Nucleus accumbens (tissue), 56 donors: ENCODE measurements at places on chromosomes 6 and 20.

DNA sequence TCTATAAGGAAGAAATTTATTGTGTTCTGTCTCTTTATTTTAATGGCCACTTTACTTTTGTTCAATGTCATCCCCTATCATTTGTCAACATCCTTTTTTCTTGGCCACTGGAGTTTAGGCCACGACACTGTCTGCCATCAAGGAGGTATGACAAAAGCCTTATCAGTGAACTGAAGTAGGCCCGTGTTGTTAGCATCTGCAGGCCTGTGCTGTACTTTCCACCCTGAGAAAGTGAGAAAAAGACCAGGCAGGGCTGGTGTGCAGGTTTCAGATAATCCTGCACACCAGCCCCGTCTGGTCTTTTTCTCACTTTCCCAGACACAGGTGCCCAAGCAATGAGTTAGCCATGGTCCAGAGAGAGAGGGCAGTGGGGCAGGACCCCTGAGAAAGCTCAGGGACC lies 57.6 kb downstream of the GOPC start:
- no peak for DNase-seq

- DNase-seq: no peak
Observed at GRCh38 chr6:159267165-159267564, 98.0 kb downstream of the FNDC1 start.

- no peak for DNase-seq
Observed at GRCh38 chr6:127516662-127517273, 2.4 kb downstream of the MTCL3 start.

DNA sequence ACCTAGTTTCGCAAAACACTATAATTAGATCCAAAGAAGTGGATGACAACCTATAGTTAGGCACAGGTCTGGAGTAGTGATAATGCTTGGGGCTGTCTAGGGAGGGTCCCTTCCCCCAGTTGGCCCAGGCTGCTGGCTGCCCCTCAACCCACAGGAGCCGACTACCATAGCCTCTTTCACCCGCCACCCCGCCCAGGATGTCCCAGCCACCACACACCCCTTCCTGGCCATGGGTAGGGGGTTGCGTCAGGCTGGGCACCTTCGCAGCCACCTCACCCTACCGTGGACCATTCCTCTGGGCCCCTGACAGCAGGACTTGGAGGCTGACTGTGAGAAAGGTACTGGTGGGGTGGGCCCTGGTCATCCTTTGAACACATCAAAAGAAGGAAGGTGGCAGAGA lies 8.5 kb downstream of the TFEB start:
- DNase-seq: no peak

GRCh38 chr20:9059931-9060330 lies 9.0 kb upstream of the PLCB4 start:
- no peak for DNase-seq

DNA sequence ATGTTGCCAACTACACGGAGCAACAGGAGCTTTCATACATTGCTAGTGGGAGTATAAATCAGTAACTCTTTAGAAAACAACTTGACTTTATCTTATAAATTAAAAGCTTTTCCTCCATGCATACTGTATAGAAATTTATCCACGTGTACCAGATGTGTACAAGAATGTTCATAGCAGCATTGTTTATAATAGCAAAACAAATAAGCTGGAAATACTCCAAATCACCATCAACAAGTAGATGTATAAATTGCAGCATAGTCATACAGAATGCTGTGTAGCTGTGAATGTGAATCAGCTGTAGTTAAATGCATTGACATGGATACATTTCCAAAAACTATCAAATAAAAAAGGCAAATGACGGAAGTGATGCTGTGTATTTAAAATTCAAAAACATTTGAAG lies 6.0 kb downstream of the PSMF1 start:
- no peak for DNase-seq

GRCh38 chr6:99521633-99522151 lies 6.5 kb upstream of the USP45 start:
- no peak for DNase-seq

GRCh38 chr6:31399589-31400466 lies 3.6 kb upstream of the MICA start:
- DNase-seq: peak; percentile 63

GRCh38 chr6:47631269-47631772 lies 67.1 kb upstream of the ADGRF4 start:
- DNase-seq: peak; percentile 10

GRCh38 chr6:3137057-3137777 lies 18.7 kb downstream of the BPHL start:
- DNase-seq: no peak

GRCh38 chr20:14446446-14446845 lies 109.0 kb upstream of the FLRT3 start:
- DNase-seq: no peak

GRCh38 chr6:20279608-20280287 lies 67.5 kb upstream of the MBOAT1 start:
- DNase-seq: no peak

DNA sequence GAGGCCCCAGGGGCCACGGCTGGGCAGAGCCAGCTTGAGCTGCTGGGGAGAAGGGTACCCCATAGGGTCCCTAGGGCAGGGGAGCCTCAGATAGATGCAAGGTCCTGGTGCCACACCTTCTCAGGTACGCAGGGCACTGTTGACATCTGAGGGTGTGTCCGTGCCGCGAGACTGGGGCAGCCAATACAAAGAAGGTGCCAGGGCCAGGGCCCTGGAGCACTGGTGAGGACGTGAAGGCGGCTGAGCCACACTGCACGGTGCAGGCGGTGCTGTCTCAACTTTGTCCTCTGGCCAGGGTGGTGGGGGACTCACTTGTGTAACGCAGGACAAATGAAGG lies 649 bp upstream of the LRRC73 start:
- no peak for DNase-seq

- DNase-seq: no peak
Observed at GRCh38 chr20:24782801-24783630, 166.1 kb upstream of the CST7 start.

- no peak for DNase-seq
Observed at GRCh38 chr6:25219917-25220278, 59.3 kb upstream of the CARMIL1 start.

GRCh38 chr6:11398451-11399326 lies 138.9 kb upstream of the TMEM170B start:
- DNase-seq: no peak

GRCh38 chr6:39706819-39707335 lies 18.3 kb downstream of the KIF6 start:
- no peak for DNase-seq

- DNase-seq: no peak
Observed at GRCh38 chr6:39793516-39793915, 1.3 kb downstream of the DAAM2 start.

DNA sequence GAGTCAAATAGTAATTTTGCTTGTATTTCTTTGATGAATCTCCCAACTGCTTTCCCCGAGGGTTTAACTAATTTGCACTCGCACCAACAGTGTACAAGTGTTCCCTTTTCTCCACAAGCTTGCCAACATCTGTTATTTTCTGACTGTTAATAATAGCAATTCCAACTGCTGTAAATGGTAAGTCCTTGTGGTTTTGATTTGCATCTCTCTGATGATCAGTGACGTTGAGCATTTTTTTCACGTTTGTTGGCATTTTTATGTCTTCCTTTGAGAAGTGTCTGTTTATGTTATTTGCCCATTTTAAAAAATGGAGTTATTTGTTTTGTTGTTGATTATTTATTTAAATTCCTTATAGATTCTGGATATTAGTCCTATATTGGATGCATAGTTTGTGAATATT lies 399.8 kb upstream of the MAN1A1 start:
- no peak for DNase-seq

- peak; percentile 51 for DNase-seq
Observed at GRCh38 chr6:28943557-28944411, 20.0 kb upstream of the TRIM27 start.

DNA sequence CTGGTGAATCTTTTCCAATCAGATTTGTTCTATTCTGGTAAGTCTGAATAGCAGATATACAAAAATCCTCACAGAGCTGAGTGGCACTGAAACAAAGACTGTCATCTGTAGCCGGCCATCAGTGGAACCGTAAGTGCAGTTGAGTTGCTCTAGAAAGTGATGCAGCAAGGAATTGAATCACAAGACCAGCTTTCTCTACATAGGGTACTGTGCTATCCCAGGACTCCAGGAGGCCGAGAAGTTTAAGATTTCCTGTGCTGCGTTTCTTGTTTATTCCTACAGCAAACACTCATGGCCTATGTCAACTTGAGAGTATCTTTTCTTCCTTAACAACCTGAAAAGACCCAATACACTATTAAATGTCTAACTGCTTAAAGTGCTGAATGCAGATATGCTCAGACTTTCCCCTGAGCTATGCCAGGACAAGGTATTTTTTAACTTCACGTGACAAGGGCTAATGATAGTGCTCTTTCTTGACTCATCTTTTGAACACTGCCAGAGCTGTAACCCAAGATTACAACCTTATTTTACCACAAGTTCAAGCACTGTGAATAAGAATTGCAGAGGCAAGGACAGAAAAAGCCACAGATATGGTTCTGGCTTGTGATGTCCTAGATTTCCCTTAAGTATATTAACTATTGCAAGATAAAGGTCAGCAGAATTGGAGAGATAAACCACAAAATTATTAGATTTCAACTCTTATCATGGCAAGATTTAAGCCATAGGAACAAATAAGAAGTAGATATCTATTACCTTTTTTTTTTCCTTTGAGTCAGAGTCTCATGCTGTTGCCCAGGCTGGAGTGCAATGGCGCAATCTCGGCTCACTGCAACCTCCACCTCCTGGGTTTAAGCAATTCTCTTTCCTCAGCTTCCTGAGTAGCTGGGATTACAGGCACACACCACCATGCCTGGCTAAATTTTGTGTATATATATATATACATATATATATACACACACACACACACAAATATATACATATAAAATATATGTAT lies 71.6 kb downstream of the GJA1 start:
- DNase-seq: no peak

- no peak for DNase-seq
Observed at GRCh38 chr6:149445573-149445972, 39.2 kb downstream of the ZC3H12D start.

- DNase-seq: no peak
Observed at GRCh38 chr6:86045038-86045437, 402.4 kb upstream of the SYNCRIP start.

GRCh38 chr6:26044140-26045064 lies 42.8 kb upstream of the HFE start:
- DNase-seq: no peak

GRCh38 chr6:167858086-167858591 lies 31.4 kb downstream of the AFDN start:
- no peak for DNase-seq

GRCh38 chr6:131911951-131912350 lies 39.2 kb downstream of the CCN2 start:
- DNase-seq: no peak

DNA sequence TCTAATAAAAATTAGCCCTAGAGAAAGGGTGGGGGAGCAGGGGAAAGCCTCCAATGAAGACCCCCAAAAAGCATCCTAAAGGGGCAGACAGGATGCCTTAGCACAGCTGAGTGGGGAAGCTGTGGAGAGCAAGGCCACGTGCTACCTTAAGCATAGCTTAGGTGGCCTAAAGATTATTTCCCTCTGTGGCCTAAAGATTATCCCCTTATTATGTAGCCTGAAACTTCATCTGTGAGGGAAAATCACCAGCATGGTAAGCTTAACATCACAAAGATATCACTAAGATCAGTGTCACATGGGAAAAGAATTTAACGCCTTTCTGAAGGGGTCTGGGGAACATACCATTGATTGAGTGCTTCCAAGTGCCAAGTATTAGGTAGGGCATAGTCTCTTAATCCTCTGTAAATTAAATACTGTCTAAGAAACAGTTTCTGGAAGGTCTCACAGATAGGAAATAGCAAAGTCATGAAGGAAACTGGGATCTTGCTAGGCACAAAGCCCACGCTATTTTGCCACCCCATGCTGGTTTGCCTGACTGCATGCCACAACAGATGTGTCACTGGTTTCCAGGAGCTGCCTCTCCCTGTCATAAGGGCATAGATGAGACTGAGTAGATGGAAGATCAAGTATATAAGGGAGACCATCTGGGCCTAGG lies 170.0 kb downstream of the HACE1 start:
- no peak for DNase-seq

GRCh38 chr6:14811775-14812428 lies 434.0 kb upstream of the JARID2 start:
- no peak for DNase-seq

- no peak for DNase-seq
Observed at GRCh38 chr6:79077715-79078074, 359 bp downstream of the PHIP start.

DNA sequence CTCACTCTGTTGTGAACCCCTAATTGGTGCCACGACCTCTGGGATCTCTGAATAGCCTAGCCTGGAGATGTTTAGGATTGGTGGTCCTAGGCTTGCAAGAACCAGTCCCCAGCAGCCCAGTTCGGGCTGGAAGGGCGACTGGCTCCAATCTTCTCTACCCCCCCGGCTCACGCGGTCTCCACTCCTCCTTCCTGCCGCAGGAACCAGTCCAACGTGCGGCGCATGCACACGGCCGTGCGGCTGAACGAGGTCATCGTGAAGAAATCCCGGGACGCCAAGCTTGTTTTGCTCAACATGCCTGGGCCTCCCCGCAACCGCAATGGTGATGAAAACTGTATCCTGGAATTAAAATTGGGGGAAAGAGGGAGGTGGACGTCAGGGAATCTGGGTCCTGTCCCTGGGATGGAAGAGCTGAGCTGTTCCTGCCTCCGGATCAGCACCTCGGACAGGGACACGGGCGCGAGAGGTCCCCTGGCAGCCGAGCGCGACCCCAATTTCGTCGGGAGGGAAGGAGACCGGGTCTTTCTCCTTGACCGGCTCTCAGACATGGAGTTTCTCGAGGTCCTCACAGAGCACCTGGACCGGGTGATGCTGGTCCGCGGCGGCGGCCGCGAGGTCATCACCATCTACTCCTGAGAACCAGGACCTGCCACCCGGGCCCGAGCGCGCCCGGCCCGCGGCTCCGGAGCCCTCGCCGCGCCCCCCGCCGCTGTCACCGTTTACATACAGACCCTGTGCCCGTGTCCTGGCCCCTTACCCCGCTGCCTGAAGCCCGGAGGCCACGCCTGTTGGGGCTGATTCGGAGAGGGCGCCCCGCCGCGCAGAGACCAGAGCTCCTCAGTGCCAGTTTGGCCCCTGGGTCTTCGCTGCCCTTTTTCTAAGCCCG lies 28.2 kb downstream of the SLC12A5 start:
- no peak for DNase-seq

- DNase-seq: no peak
Observed at GRCh38 chr20:10802236-10802635, 128.4 kb upstream of the JAG1 start.

DNA sequence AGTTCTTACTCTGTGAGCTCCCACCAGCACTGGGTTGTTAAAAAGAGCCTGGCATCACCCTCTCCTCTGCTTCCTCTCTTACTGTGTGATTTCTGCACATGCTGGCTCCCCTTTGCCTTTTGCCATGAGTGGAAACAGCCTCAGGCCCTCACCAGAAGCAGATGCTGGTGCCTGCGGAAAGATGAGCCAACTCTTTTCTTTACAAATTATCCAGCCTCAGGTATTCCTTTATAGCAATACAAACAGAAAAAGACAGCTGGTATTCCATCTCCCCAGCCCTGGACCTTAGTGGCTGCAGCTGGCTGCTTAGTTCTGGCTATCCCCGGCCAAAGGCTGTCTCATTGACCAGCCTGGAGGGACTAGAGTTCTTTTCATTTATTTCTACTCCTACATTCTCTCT lies 129.1 kb downstream of the IMPG1 start:
- no peak for DNase-seq
